NCI-H1048 (cell line): ENCODE measurements at places on chromosomes 1 and 21.

- DNase-seq: no peak
Measured at GRCh38 chr1:219322766-219323165, 149.1 kb downstream of the LYPLAL1 start.

DNA sequence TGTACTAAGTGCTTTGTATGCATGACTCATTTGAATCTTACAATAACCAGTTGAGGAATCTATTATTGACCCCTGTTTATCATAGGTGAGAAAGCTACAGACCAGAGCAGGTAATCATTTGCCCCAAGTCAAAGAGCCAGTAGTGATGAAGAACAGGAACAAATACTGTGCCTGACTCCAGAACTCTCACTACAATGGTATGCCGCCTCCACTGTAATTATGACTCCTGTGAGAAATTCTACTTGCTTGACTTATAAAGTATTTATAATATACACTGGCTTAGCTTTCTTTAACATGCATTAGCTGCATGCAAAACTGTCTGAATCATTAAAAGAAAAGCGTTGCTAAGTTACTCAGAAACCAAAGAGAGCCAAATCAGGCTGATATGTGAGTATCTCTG is 92.6 kb downstream of the ZNF281 start:
- DNase-seq: no peak

GRCh38 chr1:183864611-183865010 is 59.7 kb downstream of the RGL1 start:
- DNase-seq: no peak

DNA sequence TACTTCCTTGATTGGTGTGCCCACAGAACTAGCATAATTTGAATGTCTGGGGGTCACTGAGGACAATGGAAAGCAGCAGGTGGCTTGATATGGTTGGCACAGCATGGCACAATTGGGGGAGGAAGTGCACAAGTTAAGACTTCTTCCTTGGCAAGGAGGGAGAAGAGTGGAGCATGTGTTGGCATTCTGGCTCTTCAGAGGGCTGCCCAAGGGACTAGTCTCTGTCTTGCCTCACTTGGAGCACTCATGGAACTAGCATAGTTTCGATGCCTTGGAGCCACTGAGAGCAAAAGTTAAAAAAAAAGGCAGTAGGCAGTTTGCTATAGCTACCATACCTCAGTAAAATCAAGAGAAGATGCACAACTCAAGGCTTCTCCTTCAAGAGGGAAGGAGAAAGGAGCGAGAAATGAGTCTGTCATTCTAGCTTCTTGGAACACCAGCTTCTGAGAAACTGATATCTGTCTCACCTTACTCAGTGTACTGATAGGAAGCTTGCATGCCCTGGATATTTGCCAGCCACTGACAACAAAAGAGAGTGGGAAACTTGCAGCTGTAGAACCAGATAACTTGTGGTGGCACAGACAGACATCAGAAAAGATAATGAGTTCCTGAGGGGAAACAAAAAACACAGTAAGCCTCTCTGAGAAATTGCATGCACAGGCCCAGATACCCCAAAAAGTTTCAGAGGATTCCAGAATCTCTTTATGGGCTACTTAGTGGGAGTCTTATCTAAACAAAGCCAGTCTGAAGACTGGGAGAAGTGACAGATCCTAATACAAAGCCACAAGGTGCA is 207.5 kb upstream of the SAMSN1 start:
- DNase-seq: no peak

GRCh38 chr1:38117444-38117887 is 70.9 kb upstream of the POU3F1 start:
- no peak for DNase-seq

DNA sequence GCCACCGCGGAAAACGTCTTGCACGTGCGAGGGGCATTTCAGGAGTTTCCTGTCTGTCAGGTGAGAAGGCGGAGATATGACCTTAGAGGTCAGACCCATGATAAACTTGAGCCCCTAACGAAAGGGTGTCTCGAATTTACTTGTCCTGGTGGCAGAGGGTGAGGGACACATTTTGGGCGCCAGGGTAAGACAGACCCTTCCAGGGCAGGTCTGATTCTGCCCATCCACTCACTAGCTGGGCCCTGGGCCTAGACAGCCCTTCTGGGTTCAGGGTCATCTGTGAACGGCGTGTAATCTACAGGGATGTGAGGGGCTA is 395 bp upstream of the CSRP1 start:
- no peak for DNase-seq

DNA sequence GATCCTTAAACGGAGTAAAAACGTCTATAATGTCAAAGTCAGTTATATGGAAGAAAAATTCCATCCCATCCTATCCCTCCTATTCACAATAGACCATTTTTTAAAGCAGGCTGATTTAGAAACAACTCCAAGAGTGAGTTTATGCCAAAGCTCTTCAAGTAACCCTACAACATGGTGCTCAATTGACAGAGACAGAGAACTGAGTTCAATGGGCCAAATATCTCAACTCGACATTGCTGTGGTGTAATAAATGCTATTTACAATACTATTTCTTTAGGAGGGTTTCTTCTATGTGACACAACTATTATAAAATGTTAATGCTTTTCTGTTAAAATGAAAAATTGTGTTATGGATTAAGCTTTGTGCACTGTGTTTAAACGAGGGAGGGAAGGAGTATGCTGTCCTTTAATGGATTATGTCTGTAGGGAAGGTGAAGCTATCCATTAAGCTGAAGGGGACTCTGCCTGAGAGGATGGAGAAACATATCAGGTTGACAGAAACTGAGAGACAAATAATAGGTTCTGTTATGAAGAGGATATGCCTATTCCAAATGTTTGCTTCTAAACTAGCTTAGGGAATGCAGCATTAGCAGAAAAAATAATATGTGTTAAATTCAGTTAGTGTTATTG is 362.5 kb upstream of the CHRM3 start:
- DNase-seq: no peak

DNA sequence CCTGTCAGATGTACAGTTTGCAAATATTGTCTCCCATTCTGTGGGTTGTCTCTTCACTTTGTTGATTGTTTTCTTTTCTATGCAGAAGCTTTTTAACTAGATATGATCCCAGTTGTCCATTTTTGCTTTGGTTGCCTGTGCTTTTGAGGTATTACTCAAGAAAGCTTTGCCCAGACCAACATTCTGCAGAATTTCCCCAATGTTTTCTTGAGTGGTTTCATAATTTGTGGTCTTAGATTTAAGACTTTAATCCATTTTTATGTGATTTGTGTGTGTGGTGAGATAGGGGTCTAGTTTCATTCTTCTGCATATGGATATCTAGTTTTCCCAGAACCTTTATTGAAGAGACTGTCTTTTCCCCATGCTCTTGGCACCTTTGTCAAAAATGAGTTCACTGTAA is 116.9 kb downstream of the DUSP10 start:
- no peak for DNase-seq

DNA sequence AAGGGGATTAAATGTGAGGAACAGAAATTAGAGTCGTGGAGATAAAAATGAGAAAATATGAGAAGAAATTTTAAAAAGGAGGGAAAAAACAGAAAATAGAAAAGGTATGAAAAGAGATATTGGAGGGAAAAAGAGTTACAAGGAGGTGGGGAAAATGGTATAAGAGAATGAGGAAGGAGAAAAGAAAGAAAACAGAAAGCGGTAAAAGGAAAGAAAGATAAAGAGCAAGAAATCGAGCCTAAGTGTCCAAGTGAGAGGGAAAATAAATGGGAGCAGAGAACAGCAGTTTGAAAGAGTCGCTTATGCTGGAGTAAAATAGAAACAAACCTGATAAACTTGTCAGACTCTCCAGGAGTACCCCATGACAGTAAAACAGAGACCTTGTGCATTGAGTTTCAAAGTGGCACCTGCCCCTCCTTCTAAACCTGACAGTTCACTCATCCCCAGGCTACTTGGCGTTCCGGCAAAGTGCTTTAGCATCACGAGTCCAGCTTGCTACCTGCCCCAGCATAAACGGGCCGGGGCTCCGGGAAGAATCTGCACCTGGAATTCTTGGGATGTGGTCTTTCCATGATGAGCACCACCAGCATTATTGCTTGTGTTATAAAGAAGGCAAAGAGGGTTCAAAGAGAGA is 585 bp downstream of the NEGR1 start:
- no peak for DNase-seq

- DNase-seq: no peak
Measured at GRCh38 chr1:192654591-192655251, 18.8 kb downstream of the RGS13 start.

- no peak for DNase-seq
Measured at GRCh38 chr1:20663969-20664715, 3.0 kb upstream of the DDOST start.

GRCh38 chr1:15680561-15681348 is 3.4 kb upstream of the PLEKHM2 start:
- DNase-seq: no peak

DNA sequence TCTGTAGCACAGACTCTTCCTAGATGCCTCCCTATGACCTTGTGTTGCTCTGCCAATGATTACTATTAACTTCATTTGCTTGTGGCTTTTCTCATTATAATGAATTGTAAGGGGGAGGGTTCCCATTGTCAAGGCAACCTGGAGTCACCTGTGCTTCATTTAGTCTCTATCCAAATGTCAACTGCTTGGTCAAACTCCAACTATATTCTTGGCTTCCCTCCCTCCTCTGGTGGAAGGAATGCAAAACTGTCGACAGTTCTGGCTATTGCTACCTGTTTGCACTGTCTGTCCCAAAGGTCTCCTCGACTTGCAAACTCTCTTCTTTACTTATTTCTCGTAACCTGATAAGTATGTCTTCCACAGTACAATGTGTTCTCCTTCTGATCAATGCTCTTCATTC is 100.3 kb downstream of the CACNA1E start:
- no peak for DNase-seq

DNA sequence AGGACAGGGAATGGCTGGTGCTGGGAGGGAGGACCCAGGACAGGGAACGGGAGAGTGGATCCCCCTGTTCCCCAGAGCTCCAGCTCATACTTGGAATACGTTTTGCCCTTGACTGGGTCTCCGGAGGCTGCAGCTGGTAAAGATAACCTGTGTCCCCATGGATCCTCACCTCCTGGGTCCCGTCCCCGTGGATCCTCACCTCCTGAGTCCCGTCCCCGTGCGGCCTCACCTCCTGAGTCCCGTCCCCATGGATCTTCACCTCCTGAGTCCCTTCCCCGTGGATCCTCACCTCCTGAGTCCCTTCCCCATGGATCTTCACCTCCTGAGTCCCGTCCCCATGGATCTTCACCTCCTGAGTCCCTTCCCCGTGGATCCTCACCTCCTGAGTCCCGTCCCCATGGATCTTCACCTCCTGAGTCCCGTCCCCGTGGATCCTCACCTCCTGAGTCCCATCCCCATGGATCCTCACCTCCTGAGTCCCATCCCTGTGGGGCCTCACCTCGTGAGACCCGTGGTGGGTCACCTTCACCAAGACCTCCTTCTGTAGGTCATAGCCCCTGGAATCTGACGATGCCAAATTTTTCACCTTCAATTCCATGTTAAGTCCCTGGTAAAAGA is 61.4 kb downstream of the SCCPDH start:
- no peak for DNase-seq

DNA sequence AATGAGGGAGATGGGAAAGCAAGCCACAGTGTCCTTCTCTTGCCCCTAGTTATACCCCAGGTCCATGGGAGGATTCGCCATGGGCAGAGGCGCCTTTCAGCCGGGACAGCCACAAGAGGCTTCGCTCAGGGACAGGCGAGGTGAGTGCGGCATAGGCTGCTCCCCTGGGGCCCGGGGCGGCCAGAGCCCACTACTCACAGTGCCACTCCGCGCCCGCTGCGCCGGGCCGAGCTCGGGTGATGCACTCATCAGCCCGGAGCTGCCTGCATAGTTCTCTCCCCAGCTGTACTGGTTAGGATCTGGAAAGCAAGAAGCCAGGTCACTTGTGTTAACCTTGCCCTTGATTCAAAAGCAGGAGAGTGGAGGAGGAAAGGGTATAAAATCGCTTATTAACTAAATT is 8.4 kb downstream of the PANK4 start:
- no peak for DNase-seq

DNA sequence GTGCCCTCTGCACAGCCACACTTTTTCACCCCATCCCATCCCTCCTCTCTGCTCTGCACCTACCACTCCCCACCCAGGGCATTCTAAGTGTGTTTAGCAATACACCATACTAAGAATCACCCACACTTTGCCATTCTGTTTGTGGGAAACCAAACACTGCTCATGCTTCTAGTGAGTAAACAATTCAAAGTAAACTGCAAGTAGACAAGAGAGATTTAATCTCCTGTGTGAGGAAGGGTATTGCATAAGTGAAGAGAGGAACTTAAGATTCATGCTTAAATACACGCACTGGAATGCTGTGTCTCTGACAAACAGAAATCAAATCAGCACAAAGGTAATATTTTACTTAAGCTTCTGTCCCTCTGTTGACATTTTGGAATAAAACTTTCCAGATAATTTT is 4.8 kb upstream of the EDARADD start:
- DNase-seq: no peak

- no peak for DNase-seq
Measured at GRCh38 chr1:20787840-20788795, 1.0 kb upstream of the HP1BP3 start.

- no peak for DNase-seq
Measured at GRCh38 chr1:201427963-201428362, 6.4 kb upstream of the TNNI1 start.

DNA sequence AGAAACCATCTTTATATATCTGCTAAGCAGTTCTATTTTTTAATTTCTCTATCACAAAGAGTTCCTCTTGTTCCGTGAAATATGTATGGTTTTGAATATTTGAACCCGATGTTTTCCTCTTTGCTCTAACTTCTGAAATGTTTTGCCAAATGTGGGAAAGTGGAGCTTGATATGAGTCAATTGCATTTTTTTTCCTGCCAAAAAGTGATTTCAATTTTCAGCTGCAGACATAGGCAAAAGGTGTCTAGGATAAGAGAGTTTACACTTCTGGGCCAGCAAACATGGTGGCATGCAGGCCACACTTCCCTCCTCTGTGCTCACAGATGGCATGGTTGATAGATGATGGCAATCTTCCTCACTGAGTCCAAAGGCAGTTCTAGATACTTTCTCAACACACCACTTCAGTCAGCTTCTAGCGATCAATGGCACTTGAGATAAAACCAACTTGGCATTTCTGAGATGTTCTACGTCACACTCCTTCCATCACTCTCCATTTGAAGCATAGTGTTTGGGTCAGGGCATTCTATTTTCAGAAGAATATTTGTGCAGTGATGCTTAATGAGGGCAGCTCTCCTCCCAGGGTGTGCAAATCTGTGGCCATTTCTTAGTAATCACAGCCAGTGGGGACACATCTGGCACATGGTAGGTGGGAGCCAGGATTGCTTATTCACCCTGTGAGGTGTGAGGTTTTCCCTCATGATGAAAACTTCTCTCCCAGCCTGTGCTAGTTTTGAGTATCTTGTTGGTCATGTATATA is 54.4 kb upstream of the SCAF4 start:
- no peak for DNase-seq

- DNase-seq: no peak
Measured at GRCh38 chr1:210236840-210237409, 4.3 kb downstream of the SERTAD4 start.

DNA sequence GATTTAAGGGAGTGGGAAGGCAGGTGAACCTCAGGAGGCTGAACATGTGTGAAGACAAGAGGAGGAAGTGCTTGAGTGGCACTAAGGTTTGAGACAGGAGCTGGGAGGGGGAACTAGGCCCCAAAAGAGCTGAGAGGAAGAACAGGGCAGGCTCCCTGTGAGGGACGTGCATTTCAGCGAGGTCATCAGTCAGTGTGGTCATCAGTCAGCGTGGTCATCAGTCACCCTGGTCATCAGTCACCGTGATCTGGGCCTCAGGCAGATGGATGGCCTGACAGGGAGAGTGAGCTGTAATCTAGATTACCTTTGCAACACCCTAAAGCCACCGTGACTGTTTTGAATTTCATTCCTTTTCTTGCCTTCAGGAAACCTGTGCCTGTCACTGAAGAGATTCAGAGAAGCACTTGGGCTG is 29.1 kb downstream of the VTCN1 start:
- DNase-seq: no peak

GRCh38 chr1:29488086-29488793 is 251.9 kb downstream of the PTPRU start:
- DNase-seq: no peak
